ENCODE measurements at places on chromosomes 13 and 19.

DNA sequence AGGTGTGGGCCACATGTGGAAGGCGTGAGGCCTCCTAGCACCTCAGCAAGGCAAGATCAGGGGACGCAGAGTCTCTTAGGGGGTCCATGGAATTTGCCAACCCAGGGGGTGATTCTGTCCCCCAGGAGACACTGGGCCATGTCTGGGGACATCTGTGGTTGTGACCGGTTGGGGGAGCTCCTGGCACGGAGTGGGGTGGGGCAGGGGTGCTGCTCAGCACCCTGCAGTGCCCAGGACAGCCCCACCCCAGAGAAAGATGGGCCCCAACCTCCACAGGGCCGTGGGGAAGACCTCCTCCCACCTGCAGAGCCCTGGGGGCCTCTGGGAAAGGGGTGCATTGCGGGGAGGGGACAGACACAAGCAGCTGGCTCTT, 4.0 kb downstream of the MKNK2 start:
- DNase-seq: no peak

GRCh38 chr19:35437406-35437951, 10.6 kb upstream of the FFAR2 start:
- no peak for DNase-seq

DNA sequence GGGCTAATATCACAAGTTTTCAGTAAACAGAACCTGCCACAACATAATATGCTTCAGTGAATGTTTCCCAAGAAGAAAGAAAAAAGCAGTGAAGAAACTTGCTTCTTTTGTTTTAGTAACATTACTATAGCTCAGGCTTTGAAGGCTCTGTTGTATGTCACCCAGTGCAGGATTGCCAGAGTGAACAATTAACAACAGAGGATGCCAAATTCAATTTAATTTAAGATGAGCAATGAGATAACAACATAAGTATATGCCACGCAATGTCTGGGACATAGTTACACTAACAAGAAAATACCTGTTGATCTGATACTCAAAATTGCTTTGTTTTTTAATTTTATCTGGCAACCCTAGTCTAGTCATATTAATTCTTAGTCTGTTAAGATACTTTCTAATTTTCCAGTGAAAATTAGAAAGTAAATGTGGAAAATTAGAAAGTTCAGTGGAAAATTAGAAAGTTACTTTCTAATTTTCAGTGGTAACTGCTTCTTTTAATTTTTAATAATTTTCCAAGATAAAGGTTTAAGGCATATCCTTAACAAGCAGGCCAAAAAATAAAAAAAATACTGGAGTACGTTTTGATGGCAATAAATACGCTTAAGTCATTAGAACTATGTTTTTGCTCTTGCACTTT, 336.3 kb downstream of the SLITRK6 start:
- DNase-seq: no peak

DNA sequence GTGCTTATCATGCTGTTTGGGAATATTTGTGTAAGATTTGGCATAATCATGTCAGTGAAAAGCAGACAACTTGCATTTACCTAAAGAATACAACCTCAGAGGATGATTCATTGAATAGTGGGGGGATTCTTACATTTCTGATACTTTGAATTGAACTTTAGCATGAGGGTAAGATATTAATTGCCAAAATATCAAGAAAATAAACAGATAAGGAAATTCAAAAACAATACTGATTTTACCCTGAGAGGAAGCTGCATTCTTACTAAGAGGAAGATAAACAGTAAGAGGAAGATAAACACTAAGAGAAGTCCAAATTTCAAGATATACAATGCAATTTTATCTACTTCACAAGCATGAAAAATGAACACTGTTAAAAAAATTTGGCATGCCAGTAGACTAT, 2564.3 kb upstream of the PCDH20 start:
- DNase-seq: no peak

DNA sequence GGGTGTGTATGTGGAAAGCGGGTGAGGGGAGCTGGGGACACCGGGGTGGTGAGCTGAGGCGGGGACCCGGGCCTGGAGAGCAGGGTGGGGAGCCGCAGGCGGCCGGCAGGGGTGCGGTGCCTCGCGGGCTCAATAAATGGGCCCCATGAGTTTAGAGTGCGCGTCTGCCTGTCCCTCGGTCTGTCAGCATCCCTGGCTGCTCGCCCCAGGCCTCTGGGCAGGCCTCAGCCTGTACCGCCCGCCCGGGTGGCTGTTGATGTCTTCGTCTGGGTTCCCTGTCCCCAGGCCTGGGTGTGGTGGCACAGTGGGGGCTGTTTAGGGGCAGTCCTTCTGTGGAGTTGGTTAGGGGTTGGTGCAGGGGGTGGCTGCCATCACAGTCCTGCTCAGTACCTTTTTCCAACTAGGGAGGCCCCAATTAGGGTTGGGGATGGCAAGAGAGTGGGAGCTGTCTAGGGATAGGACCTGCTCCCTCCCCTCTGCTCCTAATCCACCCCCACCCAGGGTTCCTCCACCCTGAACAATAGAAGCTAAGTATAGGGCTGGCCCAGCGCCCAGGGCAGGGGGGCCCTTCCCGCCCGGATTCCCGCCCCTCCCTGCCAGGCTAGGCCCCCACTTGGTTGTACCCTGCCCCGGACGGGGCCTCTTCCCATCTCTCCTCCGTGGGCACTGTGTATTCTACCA, 12.2 kb downstream of the CIC start:
- DNase-seq: no peak

DNA sequence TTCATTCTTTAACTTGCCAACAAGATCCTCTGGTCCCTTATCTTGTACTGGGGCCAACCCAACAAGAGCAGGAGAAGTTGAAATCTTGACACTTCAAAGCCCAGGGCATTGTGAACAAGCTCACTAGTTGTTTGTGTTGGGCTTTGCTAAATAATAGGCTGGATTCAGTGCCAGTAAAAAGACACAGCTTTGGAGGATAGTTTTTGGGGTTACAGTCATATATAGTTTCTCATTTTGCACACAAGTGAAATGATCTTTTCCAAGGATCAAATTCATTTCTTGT, 30.3 kb upstream of the LRCH1 start:
- DNase-seq: no peak

DNA sequence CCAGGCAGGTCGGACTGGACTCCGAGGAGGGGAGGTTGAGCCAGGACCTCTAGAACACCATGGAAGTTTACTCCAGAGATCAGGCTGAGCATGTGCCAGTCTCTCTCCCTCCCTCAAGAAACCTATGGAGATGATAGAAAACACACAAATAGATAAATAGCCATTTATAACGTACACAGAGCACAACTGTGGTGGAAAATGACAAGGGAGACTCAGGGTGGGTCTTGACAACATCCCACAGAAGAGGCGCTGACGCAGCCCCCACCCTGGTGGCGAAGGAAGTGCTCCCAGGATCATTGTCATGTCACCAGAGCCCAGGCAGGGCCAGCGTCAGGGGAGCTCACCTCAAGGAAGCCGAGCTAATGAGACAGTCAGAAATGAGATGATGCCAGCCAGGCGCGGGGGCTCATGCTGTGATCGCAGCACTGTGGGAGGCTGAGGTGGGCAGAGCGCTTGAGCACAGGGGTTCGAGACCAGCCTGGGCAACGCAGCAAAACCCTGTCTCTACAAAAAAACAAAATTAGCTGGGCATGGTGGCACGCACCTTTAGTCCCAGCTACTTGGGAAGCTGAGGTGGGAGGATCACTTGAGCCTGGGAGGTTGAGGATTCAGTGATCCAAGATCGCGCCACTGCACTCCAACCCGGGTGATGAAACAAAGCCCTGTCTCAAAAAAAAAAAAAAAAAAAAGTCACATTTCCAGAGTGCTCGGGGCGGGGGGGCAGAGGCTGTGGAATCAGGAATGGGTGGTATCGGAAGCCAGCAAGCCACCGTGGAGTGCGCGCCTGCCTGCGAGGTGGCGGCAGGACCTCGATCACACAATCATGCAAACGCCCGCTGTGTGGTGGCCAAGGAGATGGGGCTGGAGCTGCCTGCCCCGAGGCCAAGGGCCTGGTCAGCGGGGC, 178.4 kb downstream of the KDM4B start:
- no peak for DNase-seq

DNA sequence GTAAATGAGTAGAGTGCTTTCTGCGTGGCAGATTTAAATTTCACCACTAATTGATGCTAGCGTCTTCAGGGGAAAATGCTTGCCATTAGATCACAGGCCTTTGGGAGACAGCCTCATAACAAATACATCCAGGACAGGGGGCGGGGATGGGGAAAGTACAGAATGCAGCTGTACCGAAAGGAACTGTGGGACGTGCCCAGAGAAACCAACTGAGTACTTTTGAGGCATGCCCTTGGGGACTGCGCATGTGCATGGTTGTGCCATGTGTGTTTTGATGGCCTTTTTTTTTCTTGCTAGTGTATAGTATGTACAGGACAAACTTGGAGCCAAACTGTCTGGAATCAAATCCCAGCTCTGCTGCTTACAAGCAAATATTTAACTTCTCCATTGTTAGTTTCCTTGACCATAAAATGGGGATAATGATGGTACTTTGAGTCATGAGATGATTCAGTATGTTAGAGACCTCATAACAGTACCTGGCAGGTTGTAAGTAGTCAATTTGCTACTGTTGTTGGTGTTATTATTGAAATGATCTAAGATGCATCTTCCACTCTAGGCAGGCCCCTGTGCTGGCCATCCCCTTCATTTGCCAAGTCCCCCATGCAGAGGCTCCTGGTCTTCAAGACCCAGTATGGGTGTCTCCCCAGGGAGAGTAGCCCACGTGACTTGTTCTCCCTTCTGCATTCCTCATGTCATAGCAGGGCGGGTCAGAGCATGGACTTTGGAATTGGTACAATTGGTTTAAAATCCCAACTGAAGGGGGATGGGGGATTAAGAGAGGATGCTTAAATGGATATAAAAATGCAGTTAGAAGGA, 68.3 kb upstream of the NPAS1 start:
- DNase-seq: no peak

DNA sequence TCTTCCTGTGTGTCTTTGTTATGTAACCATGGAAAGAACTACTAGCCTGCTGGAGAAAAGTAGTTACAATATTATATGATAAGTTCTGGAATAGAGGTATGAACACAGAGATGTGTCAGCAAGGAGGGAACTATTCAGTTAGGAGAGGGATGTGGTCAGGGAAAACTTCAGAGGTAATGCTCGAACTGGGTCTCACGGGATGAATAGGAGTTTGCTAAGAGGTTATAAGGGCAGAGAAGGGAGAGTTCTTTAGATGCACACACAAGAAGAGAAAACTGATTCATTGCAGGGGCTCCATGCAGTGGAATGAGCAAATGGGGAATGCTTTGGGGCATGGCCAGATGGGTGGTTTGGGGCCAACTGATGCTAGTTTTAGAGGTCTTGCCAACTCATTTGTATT, 46.0 kb upstream of the SIAH3 start:
- no peak for DNase-seq

Data from NB4 (cell line).